ENCODE measurements at places on chromosomes 2 and 18.

- no peak for DNase-seq
These were observed 238.4 kb upstream of the CXCR4 start for GRCh38 chr2:136356125-136357006.

GRCh38 chr2:173117678-173118077, 42.0 kb downstream of the MAP3K20 start:
- no peak for DNase-seq

DNA sequence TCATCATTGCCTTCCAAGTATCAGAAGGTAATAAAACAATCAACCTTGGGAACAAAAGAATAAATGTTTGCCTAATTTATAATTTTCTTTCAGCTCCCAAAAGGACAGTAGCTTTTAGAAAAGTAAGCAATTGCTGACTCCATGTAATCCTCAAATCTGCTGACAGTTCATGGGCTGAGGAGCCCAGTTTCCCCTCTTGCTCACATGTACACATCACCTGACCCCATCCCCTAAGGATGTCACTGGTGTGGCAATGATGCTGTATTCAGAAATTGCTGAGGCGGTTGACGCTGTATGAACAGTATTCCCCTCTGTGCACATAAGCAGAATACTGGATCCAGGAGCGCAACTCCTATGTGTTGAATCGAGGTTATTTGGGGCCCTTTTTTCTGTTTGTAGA, 56.1 kb upstream of the LYPD1 start:
- DNase-seq: no peak

DNA sequence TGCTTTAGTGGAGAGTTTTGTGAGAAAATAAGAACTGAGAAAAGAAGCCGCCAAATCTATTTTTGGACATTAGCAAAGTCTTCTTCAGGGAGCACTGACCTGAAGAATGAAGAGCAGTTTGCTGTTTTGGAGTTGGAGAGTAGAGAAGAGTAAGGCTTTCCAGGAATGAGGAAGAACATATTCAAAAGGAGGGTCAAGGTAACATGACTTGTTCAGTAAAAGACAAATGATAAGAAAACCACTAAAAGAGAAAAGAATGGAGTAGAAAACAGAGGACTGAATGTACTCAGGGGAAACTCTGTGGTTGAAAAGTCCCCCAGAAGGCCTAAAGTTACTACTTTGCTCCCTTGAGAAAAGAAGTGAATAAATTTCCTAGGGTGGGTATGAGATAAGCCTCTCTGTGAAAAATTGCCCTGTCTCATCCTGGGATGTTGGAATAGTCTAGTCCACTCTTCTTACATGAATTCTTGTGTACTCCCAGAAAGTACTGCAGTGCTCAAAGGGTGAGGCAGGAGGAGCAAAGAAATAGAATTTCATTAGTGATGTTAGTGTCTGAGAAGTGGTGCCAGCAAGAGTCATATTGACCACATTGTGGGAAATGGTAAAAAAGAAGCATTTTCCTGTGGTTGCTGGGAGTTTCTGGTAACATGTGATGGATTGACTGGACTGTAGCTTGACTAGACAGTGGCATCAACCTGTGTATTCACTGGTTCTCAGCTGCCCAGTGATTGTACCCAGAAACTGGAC, 27.8 kb downstream of the MBD5 start:
- DNase-seq: no peak

- peak; percentile 17 for DNase-seq
These were observed 203.0 kb downstream of the TNS1 start for GRCh38 chr2:217799563-217800432.

GRCh38 chr2:213246497-213247281, 37.6 kb upstream of the SPAG16 start:
- peak; percentile 66 for DNase-seq

DNA sequence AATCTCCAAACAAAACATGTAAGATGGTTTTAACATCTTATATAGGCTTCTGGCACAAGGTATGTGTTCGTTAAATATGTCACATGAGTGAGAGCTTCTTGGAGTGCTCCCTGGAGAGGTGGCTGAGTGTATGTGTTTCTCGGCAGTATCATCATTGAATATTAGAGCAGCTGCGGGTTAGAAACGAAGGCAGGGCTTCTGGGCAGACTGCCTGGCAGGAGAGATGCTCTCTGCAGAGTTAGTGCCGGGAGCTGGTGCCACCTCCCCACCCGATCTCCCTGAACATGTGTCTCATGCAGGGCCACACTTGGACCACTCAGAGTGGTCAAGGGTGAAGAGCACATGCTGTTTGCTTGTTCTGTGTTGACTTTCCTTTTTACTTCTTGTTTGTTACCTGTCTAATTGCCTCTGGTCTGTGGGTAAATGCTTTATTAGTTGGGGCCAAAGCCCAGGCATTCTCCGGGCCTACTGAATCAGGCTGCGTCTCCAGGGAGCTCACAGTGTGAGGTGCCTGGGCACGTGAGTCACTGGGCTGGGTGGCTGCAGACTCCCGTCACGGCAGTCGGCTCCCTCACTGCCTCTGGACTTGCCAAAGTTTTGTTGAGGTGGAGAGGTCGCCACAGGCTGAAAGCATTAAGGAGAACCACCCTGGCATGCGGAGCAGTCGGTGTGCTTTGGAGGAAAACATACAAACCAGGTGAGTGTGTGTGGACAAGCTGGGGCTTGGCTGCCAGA, 246.6 kb downstream of the FHOD3 start:
- DNase-seq: no peak

DNA sequence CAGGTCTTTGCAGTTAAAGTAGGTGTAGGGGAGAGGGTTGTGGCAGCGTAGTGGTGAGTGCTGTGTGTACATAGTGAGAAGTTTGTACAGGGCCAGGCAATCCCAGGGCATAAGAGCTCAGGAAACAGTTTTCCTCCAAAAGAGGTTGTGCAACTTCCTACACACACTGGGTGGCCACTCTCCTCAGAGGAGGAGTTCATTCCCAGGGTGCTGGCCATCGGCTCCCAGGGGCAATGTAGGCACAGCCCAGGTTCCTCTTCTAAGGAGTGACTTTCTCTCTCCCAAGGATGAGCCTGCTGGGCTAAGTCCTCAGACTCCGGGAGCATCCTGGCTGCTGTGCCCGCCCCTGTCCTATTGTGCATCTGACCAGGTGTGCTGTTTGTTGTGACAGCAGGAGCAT, 3.0 kb downstream of the ACOXL start:
- DNase-seq: no peak

GRCh38 chr2:127560931-127561280, 25.4 kb downstream of the MYO7B start:
- DNase-seq: peak; percentile 15

DNA sequence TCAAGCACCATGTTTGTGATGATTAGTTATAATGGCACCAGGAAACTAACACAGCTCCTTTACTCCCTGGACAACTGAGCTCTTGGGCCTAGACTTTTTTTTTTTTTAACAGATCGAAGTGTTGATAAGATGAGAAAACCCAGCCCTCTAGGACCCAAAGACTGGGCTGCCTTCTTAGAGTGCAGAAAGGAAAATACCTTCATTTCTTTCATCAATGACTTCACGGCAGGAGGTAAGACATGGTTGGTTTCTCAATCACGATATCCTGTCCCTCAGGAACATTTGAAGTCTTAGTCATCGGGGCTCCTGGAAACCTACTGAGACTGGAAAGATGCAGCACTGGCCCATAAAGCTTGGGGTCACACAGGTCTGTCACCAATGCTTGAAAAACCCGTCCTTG, 84.7 kb downstream of the TNFRSF11A start:
- DNase-seq: no peak

DNA sequence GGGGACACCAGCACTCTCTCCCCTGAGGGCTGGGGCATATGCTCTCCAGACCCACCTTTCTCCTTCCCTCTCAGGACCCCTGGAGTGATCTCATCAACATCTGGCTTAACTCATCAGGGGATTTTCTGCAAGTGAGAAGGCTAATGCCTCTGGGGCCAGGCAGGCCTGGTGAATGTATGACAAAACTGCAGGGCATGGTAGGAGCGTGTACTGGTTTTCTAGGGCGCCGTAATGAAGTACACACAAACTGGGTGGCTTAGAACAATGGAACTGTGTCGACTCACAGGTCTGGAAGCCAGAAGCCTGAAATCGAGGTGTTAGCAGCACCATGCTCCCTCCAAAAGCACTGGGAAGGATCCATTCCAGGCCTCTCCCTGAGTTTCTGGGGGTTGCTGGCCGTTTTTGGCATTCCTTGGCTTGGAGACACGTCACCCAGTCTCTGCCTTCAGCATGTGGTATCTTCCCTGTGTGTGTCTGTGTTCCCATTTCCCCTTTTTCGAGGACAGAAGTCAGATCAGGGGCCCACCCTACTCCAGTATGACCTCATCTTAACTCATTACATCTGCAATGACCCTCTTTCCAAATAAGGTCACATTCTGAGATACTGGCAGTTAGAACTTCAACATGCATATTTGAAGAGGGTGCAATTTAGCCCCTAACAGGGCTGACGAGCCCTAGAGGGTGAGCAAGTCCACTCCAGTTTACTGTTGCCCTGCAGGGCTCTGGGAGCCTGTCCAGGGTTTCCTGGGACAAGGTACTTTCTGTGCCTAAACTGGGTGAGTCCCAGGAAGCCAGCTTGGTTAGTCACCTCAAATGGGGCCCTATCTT, 45.5 kb upstream of the CAB39 start:
- no peak for DNase-seq

DNA sequence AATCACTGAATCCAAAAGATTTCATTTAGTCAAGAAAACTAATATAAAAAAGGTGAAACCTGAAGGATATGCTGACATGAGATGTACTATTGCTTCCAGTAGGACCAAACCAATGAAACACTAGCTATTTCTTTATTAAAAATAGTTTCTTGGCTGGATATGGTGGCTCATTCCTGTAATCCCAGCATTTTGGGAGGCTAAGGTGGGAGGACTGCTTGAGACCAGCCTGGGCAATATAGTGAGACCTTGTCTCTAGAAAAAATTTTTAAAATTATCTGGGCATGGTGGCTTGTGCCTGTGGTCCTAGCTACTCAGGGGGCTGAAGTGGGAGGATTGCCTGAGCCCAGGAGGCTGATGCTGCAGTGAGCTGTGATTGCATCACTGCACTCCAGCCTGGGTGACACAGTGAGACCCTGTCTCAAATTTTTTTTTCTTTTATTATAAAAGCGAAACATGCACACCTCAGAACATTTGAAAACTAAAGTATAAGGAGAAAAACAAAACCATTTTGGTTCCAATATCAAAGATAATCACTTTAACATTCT, 266.2 kb downstream of the TGIF1 start:
- DNase-seq: no peak

DNA sequence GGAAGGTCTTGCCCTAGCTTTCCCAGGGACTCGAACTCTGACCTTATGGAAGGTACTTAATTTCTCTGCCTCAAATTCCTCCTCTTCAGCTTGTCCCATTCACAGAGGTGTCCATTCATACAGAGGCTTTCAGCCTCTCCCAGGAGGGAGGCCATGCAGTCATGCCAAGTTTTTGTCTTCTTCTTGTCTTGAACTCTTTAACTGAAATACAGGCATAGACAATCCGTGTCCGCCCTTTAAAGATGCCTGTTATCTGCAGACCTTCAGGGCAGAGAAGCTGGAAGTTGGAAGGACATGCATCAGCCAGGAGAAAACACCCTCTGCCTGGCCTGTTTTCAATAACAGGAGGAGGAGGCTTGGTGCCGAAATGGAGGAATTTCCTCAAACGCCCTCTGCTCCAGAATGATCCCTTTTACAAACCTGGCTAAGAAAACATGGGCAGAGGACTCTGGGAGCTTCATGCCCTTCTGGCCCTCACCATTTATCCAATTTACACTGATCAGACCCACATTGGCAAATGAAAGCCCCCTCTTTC, 308.3 kb downstream of the MYCN start:
- no peak for DNase-seq

All from activated CD8-positive, alpha-beta memory T cell treated with anti-CD3 and anti-CD28 coated beads for 24 hours (primary cell).